ENCODE measurements at places on chromosomes 11 and 22. TPM values are rescaled to one million over a fixed set of nuclear protein-coding genes. Genes with fewer than 3 reads are reported as not detected.

GRCh38 chr11:12455938-12456337 is 78.6 kb downstream of the PARVA start:
- no peaks in the 10 kb centered on the region for H3K4me1 ChIP-seq
- H3K36me3 ChIP-seq, result no peaks in the 10 kb centered on the region
- H3K4me3 ChIP-seq, result no peak overlapping the region
- no peaks in the 10 kb centered on the region for H3K27me3 ChIP-seq

GRCh38 chr22:21990445-21991303 is 8.1 kb upstream of the TOP3B start:
- H3K4me3 ChIP-seq, result no peak overlapping the region
- H3K27me3 ChIP-seq, result no peaks in the 10 kb centered on the region
- DNase-seq, result no peak
- H3K36me3 ChIP-seq, result no peaks in the 10 kb centered on the region
- H3K4me1 ChIP-seq, result no peaks in the 10 kb centered on the region

GRCh38 chr22:48402591-48403031 is 1425.1 kb downstream of the BRD1 start:
- H3K4me3 ChIP-seq, result no peak overlapping the region
- H3K36me3 ChIP-seq, result no peaks in the 10 kb centered on the region
- H3K27ac ChIP-seq, result no peak overlapping the region
- no peaks in the 10 kb centered on the region for H3K4me1 ChIP-seq
- H3K27me3 ChIP-seq, result no peaks in the 10 kb centered on the region

- H3K27ac ChIP-seq, result no peak overlapping the region
- DNase-seq, result no peak
- H3K27me3 ChIP-seq, result no peaks in the 10 kb centered on the region
- no peaks in the 10 kb centered on the region for H3K36me3 ChIP-seq
Observed at GRCh38 chr11:69497221-69497787, 15.8 kb downstream of the LINC01488 start.

DNA sequence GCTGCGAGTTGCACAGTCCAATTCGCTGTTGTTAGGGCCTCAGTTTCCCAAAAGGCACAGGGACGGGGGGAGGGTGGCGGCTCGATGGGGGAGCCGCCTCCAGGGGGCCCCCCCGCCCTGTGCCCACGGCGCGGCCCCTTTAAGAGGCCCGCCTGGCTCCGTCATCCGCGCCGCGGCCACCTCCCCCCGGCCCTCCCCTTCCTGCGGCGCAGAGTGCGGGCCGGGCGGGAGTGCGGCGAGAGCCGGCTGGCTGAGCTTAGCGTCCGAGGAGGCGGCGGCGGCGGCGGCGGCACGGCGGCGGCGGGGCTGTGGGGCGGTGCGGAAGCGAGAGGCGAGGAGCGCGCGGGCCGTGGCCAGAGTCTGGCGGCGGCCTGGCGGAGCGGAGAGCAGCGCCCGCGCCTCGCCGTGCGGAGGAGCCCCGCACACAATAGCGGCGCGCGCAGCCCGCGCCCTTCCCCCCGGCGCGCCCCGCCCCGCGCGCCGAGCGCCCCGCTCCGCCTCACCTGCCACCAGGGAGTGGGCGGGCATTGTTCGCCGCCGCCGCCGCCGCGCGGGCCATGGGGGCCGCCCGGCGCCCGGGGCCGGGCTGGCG is at the start of gene BCR:
Gene BCR, plus strand, starts transcription at position 209 of the 592 bp plus-strand sequence. CDS start 452 bp downstream, outside the sequence.
- peak; percentile 58 for DNase-seq
- peaks cover 60% of the 10 kb centered on the region for H3K4me1 ChIP-seq
- no peaks in the 10 kb centered on the region for H3K27me3 ChIP-seq
- H3K36me3 ChIP-seq, result no peaks in the 10 kb centered on the region
- peak within 1 kb of the TSS; percentile 51 for H3K27ac ChIP-seq

DNA sequence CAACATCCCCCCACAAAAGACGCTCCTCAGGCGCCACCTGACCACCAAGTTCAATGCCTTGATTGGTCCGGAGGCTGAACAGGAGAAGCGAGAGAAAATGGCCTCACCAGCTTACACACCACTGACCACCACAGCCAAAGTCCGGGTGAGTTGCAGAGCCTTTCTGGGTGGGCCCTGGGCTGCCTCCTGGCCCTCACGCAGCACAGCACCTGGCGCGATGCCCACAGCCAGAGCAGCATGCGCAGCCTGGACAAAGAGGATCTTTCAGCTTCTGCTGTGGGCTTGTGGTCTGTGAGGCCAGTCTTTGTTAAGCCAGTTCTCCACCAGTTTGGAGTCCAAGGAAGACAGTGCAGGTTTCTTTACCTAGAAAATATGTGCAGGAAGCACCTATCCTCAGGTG is 21.6 kb downstream of the CYB5R2 start:
- no peaks in the 10 kb centered on the region for H3K36me3 ChIP-seq
- no peaks in the 10 kb centered on the region for H3K4me1 ChIP-seq
- H3K4me3 ChIP-seq, result no peak overlapping the region
- no peaks in the 10 kb centered on the region for H3K27me3 ChIP-seq
- H3K27ac ChIP-seq, result no peak overlapping the region

- no peaks in the 10 kb centered on the region for H3K4me1 ChIP-seq
- H3K4me3 ChIP-seq, result no peak overlapping the region
- no peak for DNase-seq
- no peak overlapping the region for H3K27ac ChIP-seq
- no peaks in the 10 kb centered on the region for H3K27me3 ChIP-seq
Observed at GRCh38 chr11:75930534-75930933, 115.5 kb downstream of the UVRAG start.

The OSBP2 gene
- 1.9 TPM for polyA plus RNA-seq

The ZNF214 gene
- polyA plus RNA-seq, result not detected

The TMEM223 gene
- polyA plus RNA-seq, result 70.8 TPM

The TBX10 gene
- not detected for polyA plus RNA-seq

The OR4A47 gene
- not detected for polyA plus RNA-seq

The MOV10L1 gene
- polyA plus RNA-seq, result not detected

The TRPM5 gene
- polyA plus RNA-seq, result not detected

The TECTA gene
- not detected for polyA plus RNA-seq

The NXPE1 gene
- polyA plus RNA-seq, result not detected
